RPMI7951 (cell line): ENCODE measurements at places on chromosomes 7 and 10. TPM values are rescaled to one million over a fixed set of nuclear protein-coding genes. Genes with fewer than 3 reads are reported as not detected.

JAKMIP3 gene
- not detected in 2 replicates for total RNA-seq

EXOC4 gene
- total RNA-seq = 70.8 and 85.2 TPM in 2 replicates

NEUROG3 gene
- not detected in 2 replicates for total RNA-seq

BAZ1B gene
- total RNA-seq = 54.2 and 60.4 TPM in 2 replicates

TMEM178B gene
- total RNA-seq = 4.1 and 4.3 TPM in 2 replicates

DNA sequence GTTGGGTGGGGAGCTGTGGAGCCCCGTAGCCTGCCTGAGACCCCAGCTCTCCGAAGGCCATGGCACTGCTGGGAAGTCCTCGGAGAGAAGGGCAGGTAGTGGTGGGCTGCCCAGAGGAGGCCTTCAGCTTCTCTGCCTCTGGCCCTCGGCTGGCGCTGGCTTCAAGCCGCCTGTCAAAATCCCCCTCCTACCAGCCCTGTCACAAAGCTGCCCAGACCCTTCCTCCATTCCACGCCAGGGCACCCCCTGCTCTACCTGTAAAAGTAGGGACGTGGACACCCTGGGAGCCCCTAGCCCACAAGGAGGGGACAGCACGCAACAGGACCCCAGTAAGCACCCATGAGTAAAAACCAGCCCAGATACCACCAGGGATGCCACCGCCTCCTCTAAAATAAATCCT is 31.6 kb downstream of the MAD1L1 start:
- DNase-seq = no peak

GRCh38 chr7:121624958-121625357 is 228.8 kb upstream of the FAM3C start:
- no peak for DNase-seq

GRCh38 chr7:151918510-151918843 is 37.8 kb upstream of the GALNTL5 start:
- no peak for DNase-seq

GRCh38 chr7:157865351-157866165 is 528.8 kb downstream of the DNAJB6 start:
- DNase-seq = no peak

GRCh38 chr7:11228515-11228914 is 254.8 kb downstream of the PHF14 start:
- DNase-seq = peak; percentile 7

- no peak for DNase-seq
These were observed 16.7 kb downstream of the USP6NL start for GRCh38 chr10:11594589-11595394.

- DNase-seq = peak; percentile 73
These were observed 5.1 kb upstream of the FAM133B start for GRCh38 chr7:92595281-92595680.

DNA sequence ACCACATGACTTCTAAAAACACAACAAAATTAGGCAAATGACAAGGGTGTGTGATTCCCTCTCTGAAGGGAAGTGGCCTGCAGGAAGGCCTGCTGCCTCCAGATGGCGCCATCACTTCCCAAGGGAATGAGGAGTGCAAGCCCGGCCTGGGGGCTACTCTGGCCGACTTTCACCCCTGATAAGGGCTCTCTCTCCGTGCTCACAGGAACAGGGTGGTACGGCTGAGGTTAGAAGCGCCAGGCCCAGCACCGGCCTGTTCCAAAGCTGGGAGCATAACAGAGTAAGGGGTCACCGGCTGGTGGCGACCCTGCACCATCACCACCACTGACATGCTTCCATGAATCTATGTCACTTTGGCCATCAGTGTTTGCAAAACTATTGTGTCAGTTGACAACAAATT is 13.1 kb downstream of the RBP3 start:
- DNase-seq = peak; percentile 15

DNA sequence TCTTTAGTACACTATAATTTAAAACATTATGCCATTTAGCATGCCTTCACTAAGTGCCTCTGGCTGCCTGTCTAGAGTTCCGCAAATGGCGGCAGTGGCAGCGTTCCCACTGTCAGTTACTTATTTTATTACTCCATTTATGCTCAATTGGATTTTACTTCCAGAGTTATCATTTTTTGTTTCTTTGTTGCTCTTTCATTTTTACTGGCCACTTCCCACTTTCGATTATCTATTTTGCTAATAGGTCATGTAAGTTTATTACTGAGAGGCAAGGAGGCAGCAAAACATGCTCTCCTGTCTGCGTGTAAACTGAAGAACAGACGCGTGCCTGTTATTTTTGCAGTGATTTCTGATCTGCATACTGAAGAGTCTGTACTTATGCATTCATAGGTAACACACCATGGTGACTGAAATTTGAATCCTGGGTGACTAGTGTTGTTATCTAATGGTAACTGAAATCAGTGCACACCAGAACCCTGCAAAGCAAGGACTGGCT is 23.1 kb downstream of the KDM7A start:
- no peak for DNase-seq

DNA sequence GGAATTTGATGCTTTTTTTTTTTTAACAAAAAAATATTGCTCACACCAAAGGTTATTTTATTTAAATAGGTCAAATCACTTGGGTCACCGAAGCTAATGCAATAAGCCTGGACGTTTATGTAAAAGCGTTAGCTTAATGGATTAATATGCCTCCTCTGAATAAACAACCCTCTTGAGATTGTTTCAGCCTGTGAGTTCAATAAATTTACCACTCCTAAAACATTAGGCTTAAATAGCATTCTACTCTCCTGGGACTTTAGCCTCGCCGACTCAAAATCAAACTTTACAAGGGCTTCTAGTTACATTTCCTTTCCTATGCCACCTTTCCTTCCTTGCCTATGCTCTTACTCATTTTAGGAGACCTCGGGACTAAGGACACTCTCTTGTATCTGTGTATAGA is 79.3 kb downstream of the DNAJB9 start:
- DNase-seq = no peak

DNA sequence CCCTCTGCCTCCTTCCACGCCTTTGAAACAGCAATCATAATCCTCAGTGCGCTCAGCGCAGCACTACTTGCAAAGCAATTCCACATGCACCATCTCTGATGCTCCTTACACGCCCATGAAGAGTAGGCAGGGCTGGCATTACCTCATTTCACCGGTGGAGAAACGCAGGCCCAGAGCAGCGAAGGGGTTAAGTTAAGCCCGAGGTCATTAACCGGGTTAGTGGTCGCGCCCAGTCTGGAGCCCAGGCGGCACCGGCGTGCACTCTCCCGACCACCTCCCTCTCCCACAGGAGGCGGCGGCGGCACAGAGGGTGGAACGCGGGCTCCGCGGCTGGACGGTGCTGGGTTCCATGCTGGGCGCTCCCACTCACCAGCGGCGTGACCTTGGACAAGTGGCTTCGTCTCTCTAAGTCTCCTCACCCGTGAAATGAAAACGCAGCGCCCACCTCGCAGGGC is 515 bp downstream of the FASTK start:
- DNase-seq = peak; percentile 33

GRCh38 chr10:115023715-115024114 is 69.5 kb upstream of the ATRNL1 start:
- DNase-seq = no peak

DNA sequence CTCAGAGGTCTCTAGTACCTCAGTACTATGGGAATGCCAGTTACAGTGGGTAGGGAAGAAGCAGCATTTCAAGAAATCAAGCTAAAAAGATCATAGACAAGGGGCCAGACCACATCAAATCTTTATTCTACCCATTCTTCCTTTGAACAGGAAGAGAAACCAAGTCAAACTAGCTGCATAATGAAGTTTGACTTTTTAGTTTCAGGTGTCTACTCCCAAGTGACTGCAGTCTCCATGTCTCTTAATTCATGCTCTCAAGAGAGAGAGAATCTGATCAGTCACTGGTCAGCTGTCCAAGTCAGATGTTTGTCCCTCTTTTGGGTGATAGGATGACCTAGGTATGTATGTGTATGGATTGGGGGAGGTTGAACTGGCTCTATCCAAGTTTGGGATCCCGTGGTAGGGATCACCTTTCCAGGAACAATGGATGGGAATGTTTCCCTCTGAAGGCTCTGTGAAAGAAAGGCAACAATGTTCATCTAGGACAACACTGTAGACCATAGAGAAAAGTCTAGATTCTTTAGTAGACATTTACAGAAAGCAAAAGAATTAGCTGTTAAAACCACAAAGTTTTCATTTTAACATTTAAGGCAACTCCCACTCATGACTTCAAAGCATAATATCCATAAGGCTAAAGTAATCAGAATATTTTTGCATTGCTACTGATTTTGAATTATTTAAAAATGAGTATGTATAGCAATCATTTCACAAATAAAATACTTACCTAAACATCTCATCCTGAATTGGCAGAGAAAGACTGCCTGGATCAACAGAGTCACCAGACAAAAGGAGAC is 30.1 kb upstream of the PRTFDC1 start:
- no peak for DNase-seq

GRCh38 chr10:44366941-44367630 is 17.8 kb downstream of the CXCL12 start:
- no peak for DNase-seq

DNA sequence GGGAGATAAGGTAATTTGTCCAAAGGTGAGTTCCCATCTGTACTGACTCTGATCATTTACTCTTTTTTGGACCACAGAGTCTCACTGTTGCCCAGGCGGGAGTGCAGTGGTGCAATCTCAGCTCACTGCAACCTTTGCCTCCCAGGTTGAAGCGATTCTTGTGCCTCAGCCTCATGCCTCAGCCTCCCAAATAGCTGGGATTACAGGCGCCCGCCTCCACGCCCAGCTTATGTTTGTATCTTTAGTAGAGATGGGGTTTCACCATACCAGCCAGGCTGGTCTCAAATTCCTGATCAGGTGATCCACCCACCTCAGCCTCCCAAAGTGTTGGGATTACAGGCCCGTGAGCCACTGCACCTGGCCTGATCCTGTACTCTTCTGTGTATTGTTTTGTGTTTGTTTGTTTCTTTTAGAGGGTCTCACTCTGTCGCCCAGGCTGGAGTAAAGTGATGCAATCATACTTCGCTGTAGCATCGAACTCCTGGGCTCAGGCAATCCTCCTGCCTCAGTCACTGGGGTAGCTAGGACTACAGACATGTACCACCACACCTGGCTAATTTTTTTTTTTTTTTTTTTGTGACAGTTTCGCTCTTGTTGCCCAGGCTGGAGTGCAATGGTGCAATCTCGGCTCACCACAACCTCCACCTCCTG is 2.4 kb downstream of the NOLC1 start:
- DNase-seq = no peak

DNA sequence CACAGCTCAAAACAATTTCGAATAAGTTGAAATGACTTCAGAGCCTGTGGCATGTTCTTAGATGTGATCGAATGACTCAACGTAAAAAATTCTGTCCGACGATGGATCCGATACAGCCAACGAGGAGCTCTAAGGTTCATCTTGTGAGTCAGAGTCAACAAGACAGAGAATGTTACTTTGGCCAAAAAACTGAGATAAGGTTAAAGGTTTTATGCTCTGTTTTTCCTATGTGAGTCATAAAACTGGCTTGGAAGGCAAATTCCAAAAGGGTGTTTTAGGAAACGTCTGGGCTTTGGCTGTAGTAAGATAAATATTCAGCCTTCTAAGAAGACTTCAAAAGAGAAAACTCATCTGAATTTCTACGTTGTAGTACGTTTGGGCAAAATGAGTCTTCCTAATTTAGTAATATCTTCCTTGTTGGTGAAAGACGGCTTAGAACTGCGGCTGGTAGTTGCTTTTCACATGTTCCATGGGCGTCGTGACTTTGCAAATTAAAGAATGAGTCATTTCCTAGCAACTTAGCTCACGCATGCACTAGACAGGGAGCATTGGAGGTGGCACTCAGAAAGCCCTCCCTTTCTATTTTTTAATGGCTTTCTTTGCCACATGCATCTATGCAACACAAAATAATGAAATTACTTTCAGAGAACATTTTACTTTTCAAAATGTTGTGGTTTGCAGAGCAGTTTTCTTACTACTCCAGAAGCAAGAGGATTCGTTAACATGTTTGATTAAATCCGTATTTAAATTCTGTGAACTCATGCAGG is 28.2 kb downstream of the PFKP start:
- DNase-seq = peak; percentile 100

- DNase-seq = peak; percentile 70
These were observed 206.2 kb downstream of the ZNF365 start for GRCh38 chr10:62580396-62580795.

- DNase-seq = no peak
These were observed 103.3 kb downstream of the BBS9 start for GRCh38 chr7:33232632-33233145.

DNA sequence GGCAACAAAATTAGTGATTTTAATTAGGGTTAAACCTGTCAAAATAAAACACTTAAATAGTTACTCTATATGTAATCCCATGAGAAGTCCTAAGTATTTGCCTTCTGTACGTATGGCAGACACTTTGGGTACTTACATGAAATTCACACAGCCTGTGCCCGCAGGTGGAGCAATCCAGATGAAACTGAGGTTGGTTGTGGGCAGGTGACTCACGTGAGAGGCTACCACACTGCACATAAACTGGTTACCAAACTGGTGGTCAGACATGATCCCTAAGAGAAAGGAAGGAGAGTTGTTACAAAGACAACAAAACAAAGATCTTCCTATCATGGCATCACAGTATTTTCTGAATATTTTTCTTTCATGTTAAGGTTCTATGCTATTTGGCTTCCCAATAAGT is 156.1 kb downstream of the RELN start:
- no peak for DNase-seq

DNA sequence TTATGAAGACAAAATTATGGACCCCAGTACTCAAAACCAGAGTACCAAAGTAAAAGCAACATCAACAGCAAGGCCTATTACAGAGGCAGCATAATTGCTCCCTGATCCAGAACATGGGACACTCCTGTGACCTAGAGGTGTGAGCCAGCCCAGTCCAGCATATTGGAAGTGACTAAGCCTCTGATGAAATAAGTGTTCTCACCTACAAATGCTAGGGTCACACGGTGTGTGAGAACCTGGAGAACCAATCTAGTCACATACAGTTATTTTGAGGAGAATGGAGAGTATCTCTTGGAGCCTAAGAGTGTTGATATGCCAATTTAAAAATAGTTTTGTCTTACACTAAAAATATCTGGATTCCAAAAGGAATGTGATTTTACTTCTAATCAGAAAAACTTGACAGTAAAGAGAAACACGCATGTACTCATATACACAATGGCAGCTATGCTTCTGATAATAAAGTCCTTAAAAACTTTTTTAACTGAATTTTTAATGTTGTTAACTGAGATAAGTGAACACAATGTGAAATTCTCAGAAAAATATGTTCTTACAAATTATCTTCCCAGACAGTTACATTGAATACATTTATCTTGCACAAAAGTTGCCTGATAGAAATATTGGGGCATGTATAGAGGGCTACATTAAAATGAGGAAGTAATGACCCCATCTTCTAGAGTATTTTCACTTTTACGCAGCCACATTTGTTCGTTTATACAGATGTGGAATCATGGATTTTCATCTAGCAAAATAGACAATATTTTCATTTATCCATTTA is 56.8 kb upstream of the CD36 start:
- DNase-seq = no peak

DNA sequence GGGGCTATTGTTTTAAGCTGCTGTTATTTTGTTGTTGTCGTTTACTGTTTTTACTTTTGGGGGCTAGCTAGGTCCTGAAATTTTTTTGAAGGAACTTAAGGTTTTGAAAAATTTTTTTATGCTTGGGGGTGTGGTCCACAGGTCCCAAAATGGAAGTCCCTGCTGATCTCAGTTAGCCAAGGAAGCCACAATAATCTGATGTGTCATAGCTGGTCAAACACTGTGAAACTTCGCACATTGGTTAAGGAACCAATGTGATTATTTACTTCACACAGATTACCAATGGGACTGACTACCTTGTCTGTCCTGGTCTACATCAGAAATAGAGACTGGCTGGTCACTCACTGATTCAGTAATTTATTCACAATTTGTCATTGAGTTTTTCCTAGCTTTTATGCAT is 29.5 kb upstream of the HYCC1 start:
- peak; percentile 33 for DNase-seq

- DNase-seq = no peak
These were observed 141.1 kb downstream of the PKD1L1 start for GRCh38 chr7:47807126-47807525.
